Foreskin melanocyte (primary cell): ENCODE measurements at places on chromosomes 3 and 15.

- no peak for DNase-seq
Observed at GRCh38 chr15:90062023-90062442, 40.2 kb downstream of the IDH2 start.

- no peak for DNase-seq
Observed at GRCh38 chr3:116059421-116060096, 385.7 kb downstream of the LSAMP start.

DNA sequence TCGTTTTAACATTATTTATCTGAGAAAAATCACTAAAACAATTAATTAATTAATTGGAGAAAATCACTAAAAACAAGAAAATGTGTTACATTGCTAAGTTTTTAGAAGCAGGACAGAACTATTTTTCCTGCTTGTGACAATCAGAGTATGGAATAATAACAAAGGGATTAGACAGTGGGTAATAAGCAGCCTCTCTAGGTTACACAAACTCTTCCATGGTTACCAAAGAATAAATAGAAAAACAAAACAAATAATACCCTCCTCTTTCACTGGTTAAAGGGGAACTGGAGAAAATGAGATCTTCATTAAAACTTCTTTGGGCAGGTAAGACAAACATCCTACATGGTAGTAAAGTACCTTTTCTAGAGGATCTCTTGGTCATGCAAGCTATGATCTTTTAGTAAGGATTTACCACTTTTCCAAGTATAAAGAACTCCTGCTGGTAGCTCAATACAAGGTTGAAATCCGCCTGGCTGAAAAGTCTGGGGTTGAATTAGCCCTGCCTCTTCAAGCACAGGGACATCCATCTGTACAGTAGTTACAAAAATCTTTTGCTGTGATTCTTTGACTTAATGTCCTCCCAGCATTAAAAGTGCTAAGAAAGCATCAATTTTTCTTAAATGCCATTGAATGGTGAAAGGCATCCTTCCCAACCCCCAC is 2.5 kb upstream of the PLCH1 start:
- DNase-seq: no peak

GRCh38 chr3:144429719-144430121 is 458.1 kb downstream of the DIPK2A start:
- DNase-seq: no peak

- DNase-seq: no peak
Observed at GRCh38 chr3:39843440-39843839, 34.0 kb downstream of the MYRIP start.

DNA sequence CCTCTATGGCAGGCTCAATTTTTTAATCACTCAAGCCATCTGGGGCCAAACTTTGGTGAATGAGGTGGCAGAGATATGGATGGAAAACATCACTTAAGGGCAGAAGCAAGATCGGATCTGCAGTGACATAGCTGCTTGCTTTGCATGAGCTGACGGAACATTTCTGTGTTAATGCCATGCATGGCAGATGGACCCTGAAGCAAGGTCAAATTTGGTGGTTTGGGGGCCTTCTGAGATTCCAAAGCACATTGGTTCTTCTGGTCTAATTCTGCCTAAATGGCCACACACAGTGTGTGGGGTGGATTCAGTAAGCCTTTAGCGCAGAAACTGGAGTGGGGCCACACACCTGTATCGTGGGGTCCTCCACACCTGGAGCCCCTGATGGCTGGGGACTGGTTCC is 38.3 kb upstream of the BCL2L10 start:
- DNase-seq: no peak

DNA sequence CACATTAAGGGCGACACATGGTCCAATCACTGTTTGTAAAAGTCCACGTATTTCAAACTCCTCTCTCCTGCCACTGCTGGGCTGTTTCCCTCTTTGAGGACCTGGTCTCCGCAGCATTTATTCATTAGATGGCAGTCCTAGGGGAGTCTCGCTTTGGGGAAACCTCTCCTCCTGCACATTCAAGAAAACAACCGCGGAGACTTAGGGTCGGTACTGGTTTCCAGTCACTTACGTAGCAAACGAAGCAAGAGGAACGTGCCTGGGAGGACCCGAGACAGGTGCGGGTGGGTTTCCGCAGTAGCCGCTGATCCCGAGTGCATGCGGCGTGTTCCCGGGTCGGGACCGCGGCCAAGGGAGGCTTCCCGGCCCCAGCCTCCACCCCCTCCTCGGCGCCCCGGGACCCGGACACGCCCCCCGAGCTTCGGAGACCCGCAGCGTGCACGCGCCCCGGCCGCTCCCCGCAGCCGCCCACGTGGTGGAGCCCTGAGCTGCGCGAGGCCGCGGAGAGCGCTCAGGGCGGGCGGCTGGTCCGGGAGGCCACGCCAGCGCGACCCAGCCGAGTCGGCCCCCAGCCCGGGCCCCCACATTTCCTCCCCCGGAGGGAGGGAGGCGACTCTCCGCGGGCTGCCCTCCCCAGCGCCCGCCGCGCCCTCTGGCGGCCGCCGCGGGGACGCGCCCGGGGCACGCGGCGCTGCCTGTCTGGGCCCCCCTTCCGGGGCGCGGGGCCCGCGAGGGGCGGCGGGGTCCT is 1.1 kb upstream of the IGF1R start:
- DNase-seq: no peak

GRCh38 chr15:99504823-99505551 is 60.8 kb upstream of the MEF2A start:
- DNase-seq: no peak

DNA sequence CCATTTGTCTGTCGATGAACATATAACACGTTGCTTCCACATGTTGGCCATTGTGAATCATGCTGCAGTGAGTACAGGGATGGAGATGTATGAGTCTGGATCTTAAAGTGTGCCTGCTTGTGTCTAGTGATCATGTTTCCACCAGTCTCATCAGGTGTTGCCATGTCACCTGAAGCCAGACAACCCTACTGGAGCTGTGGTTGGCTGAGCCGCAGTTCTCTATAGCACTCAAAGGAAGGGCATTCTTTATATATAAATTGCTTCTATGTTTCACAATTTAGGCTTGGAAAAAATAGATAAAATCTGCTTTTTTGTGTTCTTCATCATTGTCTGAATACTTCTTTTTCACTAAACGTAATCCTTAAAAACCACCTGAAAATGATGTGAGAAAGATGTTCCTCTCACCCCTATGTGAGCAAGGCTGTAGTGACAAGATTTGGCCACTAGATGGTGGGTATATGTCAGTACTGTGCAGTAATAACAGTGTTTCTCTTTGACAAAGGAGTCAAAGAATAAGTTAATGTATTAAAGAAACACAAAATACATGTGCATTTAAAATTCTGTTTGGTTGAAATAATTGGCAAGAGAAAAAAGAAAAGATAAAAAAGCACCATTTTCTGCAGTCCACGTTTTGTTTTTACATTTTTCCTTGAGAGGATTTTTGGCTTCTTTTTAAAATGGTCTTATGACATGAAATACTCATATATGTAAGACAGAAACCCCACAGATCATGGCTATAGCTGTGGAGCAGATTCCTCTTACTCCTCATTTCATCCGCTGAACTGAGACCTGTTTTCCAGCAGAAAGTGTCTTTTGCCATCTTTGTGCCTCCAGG is 394.5 kb upstream of the DPPA4 start:
- DNase-seq: peak; percentile 55

DNA sequence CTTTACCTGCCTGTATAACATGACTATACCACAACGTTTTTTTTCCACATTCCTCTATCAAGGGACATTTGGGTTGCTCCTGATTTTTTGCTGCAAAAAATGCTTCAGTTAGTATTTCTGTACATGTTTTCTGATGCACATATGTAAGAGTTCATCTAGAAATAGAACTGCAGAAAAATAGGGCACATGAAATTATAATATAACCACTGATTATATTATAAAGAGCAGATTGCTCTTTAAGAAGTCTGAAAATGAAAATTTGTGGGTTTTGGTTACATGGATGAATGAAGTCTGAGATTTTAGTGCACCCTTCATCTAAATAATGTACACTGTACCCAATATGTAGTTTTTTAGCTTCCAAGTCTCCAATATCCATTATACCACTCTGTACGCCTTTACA is 130.1 kb upstream of the PTX3 start:
- DNase-seq: no peak

DNA sequence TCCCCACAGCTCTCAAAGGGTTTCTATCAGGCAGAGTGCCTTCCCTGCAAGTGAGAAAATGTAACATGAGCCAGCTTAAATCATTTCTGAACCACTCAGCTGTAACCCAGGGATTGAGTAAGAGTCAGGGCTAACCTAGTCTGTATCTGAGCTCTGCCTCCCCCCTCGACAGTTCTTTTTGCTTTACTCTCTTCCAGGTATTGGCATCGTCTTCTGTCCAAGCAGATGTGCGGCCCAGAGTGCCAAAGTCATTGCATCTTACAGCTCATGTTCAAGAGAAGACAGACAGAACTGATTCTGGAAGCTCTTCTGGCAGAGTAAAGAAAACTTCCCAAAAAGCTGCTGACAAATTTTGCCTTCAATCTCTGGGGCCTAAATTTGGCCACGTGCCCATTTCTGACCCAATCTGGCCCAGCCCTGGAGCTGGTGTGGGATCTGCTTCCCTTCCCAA is 74.8 kb downstream of the ABHD5 start:
- no peak for DNase-seq

- no peak for DNase-seq
Observed at GRCh38 chr3:171688002-171688401, 122.3 kb downstream of the PLD1 start.

- peak; percentile 55 for DNase-seq
Observed at GRCh38 chr3:72782521-72782920, 65.7 kb downstream of the SHQ1 start.

DNA sequence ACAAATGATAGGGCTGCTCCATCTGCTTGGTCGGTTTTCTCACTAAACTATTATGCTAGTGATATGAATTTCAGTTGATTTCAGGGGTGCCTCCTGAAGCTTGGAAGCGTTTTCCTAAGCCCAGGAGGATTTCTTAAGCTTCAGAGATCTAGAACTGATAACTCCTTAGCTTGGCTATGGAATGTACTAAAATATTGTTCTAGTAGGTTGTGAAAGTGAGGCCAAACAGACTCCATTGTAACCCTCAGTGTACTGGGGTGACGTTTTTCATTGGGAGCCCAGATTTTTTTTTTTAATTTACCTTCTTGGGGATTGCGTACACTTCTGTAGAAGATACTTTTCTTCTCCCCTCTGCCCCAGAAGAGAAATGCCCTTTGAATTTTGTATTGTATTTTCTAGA is 17.0 kb upstream of the ST3GAL6 start:
- DNase-seq: no peak

DNA sequence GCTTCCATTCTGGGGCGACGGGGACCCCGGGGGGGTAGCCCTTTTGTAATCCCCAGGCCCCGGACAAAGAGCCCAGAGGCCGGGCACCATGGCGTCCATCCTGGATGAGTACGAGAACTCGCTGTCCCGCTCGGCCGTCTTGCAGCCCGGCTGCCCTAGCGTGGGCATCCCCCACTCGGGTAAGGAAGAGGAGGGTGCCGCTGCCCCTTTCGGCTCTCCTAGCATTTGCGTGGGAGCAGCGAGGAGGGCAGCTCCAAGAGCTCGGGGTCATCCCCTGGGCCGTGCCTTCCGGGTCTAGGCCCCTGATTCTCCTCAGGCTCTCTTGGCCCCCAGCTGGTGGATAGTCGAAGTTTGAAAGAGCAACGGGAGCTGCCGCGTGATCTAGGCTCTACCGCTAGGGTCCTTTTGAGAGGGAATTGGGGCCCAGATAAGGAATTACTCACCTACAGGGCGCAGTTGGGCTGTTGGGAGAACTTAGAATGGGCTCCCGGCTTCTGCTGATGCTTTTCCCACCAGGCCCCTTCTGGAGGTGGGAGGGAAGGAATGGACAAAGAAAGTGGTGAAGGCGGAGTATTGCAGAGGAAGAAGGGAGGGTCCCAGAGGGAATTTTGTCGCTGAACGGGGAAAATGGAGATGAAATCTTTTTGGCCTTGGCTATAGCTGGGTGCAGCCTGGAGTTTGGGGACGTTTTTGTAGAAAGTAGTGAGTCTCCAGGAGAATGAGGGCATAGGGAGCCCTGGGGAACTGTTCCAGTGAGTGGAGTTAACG is 615 bp downstream of the VPS18 start:
- DNase-seq: peak; percentile 52

DNA sequence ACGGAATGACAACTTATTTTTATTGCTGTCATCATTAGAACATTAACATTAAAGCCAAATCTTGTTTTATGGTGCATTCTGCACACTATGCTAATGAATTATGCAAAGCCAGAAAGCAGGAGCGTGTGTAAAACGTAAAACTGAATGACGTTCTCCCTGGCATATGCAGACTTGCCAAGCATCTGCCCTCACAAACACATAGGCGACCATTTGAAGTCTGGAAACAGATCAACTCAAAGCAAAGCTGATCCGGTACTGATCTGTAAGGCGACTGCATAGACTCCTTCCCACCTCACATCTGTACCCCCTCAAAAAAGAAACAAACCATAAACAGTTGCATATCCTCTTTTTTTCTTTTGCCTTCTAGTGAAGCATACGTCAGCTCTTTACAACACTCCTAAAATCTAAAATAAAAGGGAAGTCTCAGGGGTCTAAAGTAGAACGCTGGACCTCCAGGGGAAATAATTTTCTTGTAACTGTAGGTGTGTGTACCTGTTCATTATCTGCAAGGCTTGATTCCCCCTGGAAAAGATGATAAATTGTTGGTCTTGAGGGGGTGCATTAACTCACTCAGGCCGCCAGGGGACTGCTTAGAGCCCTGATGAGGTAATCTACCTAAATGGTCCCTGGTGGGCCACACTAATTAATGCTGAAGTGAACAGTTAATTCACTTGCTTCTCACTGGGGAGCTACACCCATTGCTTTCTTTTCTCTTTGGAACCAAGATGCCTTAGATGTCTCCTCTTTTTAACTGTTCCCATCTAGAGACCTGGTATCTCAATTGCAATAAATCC is 231.4 kb downstream of the CDIN1 start:
- no peak for DNase-seq

- no peak for DNase-seq
Observed at GRCh38 chr15:41832875-41833274, 5.0 kb downstream of the JMJD7 start.

DNA sequence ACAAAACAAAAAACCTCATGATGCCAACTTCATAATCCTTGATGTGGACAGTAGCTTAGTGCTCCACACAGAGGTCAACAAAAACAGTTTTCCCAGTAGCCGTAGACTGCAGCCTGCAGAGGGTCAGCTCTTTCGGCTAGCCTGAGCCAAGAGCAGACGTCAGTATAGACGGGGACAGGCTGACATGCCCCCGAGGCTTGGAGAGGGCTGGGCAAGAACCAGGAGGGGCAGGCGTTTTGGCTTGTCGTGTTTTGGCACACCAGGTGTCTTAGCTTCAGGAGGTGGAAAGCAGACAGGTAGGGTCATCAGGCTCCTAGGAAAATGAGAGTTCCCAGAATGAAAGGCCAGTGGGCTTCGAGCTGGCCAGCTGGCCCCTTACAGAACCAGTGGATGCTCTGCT is 21.8 kb downstream of the CAND2 start:
- DNase-seq: no peak
